ENCODE measurements at places on chromosomes 3 and 15.

GRCh38 chr3:95613993-95614392, 1200.4 kb upstream of the EPHA6 start:
- no peak for DNase-seq

GRCh38 chr15:89329329-89330084, 5.1 kb downstream of the POLG start:
- peak; percentile 33 for DNase-seq

DNA sequence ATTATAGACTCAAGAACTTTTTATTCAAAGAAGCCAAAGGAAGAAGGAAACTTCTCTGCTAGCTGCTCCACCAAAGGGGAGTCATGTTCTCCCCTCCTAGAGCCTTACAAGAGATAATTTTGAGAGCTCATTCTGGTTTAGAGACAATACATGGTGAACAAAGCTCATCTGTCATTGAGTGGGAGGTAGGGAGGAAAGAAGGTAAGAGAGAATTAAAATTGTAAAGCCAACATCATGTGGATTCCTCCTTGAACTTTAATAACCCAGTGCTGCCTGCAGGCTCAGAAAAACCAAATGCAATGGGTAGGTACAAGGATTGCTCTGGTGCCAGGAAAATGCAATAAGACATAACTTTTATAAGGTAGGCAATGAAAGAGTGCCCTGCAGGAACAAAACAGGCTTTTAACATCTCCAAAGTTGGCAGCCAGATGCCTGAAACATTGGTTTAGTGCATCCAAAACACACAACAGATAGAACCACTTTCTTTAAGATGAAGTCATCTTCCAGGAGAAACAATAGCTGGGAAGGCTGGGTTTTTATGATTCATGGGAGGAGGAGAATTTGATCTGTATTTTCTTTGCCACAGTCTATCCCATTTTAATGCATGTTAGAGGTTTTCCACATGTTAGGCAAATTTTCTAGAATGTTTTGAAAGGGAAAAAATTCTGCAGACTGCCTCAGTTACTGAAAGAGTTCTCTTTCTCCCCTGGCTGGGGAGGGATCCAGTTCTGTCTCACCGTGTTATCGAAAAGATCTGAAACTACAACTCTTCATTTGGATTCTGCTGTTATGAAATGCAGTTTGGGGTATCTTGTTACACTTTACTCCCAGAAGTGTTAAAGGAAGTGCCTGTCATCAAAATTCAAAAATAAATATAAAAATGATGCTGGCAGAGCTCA, 11.3 kb upstream of the ARHGEF3 start:
- no peak for DNase-seq

DNA sequence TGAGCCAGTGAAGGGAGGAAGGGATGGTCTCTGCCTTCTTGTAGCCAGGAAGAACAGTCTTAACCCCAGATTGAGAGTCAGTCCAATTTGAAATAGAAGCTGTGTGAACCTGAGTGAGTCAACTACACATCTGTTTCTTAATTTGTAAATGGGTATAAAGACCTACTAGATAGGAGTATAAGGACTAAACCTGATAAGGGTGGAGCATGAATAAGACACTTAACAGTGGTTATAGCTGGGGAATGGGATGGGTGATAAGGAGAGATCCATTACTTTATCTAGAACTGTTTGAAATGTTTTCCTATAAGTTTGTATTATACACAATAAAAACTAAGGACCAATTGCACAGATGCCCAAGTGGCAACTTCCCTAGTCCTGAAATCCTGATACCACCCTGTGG, 1.4 kb downstream of the MAN2C1 start:
- DNase-seq = no peak

DNA sequence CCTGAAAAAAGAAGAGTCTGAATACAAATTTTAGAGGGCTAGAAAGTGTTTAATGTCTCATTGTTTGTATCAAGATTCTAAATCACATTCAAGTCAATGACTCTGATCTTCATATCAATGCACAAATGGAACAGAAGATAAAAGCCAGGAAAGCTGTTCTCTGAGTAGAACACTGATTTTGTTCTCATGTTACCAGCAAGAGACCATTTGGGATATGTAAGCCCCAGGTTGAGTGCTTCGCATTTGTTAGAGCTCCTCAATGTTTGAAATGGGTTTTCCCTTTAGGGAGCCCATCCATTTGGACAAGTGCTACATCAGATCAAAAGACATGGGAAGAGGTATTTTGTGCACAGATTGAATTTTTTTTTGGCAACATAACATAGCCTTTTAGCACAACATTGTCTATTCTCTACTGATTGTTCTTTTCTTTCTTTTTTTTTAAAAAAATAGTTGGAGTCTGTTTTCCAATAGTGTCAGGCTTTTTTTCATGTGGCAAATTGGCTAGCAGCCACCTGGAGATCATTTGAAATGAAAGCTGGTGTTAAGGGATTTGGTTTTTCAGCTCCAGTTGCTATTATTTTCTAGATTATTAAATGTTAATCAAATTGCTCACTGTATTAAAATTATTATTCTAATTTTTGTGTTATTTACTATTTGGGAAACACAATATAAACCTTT, 74.5 kb upstream of the ZPLD1 start:
- DNase-seq = no peak
